Activated CD8-positive, alpha-beta memory T cell treated with anti-CD3 and anti-CD28 coated beads for 1 hour (primary cell): ENCODE measurements at places on chromosomes 4 and X.
A peak's percentile ranks its signal among the peaks of the same experiment; 100 is the strongest.

DNA sequence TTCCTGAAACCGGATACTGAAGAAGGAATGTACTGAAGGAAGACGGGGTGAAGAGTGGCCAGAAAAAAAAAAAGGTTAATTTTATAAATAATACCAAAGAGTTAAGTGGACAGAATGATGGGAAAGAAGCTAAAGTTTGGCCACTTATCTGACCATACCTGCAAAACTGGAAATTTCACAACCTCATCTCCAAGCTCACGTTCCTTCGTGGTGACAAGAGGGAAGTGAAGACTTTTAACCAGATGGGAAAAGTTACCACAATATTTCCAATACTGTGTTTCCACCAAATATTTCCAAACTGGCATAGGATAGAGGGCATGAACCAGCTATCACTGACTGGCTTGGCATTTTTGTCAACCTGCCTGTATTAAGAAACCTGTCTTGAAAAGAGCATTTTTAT, 56.4 kb downstream of the MAML3 start:
- DNase-seq = no peak

- no peak for DNase-seq
These were observed 14.2 kb upstream of the PJA1 start for GRCh38 chrX:69179380-69179911.

DNA sequence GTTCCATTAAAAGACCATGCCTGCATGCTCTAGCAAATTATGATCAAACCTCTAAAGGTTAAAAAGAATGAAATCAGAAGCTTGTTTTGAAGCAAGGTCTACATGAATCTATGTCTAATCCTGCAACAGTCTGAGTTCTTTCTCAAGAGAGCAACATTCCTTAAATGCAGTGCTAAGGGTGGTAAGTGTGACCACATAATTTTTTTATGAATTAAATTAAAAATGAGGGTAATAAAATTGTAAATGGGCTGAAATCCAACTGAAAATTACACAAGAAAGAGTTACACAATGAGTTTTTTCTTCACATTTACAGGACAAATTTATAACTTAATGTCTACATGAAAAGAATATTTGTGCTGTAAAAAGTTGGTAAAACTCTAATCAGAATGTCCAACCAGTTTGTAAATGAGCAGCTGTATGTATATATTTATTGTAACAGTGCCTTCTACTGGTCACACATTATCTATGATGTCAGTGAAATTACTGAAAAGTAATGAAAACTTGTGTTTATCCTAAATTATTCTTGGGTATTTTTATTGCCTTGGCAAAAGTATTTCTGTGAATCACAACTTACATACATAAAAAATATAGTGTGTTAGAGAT, 336.3 kb upstream of the PITX2 start:
- no peak for DNase-seq

- no peak for DNase-seq
These were observed 139.6 kb downstream of the DCLK2 start for GRCh38 chr4:150217808-150218207.

DNA sequence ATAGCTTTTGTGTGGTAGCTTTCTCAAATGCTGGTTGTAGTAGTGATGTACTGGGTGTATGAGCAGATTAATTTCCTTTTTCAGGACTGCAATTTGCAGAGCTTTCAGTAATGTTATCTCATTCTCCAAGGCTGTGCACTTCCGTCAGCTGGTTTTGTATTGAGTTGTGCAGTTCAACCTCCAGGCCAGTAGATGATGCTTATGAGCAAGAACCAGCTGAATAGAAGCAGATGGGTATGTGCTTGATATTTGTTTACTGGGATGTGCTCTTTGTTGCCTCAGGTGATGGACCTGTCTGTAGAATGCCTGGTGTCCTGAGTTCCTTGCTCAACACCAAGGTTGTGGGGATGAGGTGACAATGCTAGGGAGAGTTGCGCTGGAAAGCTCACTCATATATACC, 462.8 kb downstream of the PCDH18 start:
- DNase-seq = no peak

DNA sequence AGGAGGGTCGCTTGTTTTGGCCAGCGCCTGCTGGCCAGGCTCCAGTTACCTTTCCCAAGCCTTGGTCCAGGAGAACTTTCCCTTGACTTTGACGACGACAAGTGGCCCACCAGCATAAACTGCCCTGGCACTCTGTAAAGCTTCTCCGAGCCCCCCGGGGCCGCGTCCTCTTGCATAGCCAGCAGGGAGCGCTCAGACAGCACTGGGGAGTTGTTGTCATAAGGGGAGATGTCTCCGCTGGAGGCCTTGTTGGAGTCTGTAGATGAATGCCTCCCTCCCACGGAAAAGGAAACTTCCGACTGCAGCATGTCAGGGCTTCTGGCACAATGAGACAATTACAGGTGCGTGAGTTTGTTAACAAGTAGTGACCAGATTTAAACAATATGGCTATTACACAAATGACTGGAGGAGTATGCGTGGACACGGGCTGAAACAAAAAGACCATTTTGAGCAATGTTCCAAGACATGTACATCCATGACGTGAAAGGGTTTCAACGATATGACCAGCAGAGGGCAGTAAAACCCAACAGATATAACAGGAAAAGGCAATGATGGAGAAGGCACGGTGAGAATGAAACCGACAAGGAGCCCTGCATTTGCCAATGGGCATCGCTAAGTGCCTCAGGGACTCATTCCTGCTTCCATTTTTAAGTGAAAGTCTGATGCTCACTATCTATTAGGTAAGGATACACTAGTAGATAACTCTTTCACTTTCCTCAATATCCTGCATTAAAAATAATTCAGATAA, 33.0 kb downstream of the HCCS start:
- DNase-seq = no peak

DNA sequence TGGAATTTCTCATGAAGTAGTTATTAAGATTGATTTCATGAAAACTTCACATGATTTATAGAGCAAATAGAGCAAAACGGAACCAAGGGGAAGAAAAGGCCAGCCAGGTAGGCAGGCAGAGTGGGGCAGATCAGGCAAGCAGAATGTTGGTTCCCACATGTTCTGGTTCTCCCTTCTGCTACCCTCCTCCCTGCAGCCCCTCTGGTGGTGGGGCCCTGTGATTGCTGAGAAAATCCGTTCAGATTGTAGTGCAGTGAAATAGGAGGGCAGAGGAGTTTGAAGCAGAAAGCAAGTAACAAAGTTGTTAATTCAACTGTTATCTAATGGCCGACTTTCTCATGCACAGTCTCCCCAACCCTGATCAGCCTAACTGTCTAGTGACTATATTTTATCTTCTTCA, 185.3 kb downstream of the MID1IP1 start:
- DNase-seq = no peak

DNA sequence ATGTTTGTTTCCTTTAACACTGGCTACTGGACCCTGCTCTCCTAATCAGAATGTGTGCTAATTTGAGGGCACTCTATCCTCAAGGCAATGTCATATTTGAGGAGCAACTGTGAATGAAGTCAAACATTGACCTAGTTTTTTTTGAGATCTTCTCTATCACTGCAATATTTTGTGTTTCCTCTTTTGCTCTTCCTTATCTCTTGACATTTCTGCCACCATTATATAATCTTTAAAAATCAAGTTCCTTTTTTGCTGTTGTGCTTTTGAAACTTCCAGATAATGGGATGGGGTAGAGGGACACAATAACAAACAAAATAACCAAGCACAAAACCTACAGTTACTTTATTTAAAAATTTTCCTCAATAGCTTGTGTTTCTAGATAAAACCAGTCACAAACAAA, 7.4 kb upstream of the WDFY3 start:
- no peak for DNase-seq

GRCh38 chr4:163269869-163270268, 62.5 kb downstream of the NPY1R start:
- no peak for DNase-seq

DNA sequence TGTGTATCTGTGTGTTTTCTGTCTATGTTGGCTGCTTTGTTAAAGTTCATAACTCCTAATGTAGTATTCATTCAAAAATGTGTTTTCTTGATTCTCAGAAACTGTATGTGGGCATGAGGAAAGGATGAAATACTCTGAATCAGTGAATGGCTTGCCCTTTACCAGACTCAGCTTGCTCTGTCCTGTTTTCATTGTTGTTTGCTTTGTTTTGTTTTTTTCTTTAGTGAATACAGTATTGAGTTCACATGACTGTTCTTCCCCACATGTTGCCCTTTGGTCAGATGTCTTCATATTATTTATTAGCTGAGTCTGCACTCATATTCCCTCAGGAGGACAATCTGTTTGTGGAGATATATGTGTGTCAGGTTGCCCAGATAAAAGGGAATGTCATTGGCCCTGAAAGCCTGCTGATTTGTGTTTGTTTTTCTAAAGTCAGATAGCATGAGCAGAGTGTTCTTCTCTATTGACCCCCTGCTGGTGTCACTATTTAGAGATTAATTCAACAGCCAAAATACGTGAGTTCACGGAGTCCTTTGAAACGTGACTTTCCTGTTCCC, 1184.4 kb downstream of the RPA4 start:
- no peak for DNase-seq

DNA sequence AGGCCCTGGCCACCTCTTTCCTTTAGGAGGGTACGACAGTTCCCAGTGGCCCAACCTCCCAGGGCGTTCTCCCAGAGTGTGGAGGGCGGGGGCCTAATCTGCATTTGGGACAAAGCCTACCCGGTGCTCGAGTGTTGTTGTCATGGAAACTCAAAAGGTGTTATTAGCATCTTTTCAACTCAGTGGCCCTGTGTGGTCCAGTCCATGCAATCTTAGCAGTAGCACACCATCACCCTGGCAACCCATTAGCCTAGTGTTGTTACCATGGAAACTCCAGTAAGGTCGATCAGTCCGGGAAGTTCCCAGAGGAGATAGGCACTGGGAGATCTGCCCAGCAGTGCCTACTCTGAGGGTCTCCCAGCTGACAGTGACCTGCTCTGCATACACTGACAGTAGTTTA, 20.2 kb downstream of the APLN start:
- DNase-seq = no peak

GRCh38 chr4:23685471-23685870, 204.4 kb downstream of the PPARGC1A start:
- DNase-seq = no peak

DNA sequence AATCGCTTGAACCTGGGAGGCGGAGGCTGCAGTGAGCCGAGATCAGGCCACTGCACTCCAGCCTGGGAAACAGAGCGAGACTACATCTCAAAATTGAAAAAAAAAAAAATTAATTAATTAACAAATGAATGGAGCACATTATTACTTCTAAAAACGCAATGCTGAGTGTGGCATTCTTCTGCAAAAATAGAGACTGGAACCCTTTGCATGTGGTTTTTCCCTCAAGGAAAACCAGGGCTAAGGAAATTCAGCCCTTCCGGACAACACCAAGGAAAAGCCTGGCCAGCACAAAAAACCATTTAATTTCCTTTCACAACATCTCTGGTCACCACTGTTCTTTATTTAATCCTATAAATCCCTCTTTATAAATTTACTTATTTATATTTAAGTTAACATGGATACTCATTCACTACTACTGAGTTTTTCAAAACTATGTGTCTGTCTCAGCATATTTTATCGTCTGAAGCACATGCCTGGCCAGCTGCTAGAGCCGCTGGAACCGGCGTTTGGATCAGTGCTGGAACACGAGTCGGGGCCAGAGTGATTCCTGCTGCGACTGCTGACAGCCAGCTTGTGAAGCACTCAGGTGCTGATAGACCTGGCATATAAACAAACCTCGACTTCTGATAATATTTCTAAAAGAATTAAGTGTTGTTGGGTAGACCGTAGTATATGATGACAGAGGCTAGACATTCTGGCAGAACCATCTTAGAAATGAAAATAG, 84.5 kb upstream of the WWC2 start:
- DNase-seq = no peak

DNA sequence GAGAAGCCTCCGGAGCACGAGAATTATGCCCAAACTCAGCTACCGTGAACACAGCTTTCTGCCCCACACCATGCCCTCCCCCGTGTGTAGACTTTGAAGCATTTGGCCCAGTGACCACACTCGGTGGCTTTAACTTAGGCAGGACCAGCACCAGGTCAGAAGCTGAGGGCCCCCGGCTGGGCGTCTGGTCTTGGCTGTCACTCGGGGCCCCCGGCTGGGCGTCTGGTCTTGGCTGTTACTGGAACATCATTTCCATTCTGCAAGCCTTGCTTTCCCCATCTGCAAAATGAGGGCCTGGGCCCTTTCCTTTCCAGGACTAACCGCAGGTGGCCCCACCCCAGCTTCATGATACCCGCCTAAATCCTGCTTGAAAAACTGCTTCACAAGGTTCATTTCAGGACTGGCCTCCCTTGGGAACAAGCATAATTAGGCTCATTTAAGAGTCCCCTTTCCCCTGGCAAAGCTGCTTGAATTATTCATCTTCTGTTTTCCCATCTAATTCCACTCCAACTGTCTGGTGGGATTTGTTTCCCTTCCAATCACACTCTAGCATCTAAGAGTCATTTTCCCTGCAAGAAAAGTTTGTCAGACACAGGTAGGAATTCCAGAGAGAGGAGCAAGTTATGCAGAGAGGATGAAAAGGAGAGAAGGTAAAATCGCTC, 82.5 kb downstream of the WFS1 start:
- DNase-seq = no peak

- DNase-seq = no peak
These were observed 53.5 kb downstream of the SPANXA2 start for GRCh38 chrX:141642979-141643378.

DNA sequence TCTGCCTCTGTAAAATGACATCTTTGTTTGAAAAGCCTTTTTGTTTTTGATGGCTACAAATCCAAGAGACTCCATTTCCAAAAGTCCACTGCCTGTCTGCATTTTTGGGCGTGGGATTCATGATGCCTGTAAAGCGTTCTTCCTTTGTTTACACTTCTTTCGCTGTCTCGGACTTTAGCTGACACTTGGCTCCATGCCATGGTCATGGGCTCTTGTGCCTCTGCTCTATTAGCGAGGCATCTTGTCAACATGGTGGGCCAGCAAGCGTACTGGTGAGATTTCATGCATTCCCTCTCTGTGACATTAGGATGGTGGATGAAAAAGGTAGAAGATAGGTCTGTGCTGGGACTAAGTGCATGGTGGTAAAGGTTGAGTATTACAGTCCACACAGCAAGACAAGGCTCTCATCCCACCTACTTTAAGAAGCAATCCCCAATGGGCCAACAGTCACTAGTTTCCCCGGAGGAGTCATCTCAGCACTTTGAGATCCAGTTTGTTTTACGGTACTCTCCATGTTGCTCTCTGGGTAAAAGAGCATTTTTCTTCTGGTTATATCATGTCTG, 298.2 kb upstream of the KLF3 start:
- no peak for DNase-seq

GRCh38 chr4:111632641-111633151, 512.6 kb upstream of the FAM241A start:
- DNase-seq = no peak

GRCh38 chr4:73816814-73817213, 19.7 kb upstream of the CXCL6 start:
- DNase-seq = no peak

DNA sequence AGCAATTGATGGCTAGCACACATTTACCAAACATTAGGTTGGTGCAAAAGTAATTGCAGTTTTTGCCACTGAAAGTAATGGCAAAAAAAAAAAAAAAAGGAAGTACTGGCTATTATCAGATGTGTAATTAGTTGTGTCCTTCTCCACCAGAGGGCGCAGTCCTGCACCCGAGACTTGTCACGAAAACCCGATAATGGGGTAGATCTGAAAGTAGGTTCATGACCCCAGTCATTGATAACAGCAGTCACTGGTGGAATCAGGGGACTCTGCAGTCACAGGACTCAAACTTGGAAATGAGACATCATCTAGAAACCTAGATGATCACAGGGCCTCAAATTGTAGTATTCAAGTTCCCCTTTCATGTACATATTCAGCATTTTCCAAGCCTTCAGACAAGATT, 13.1 kb upstream of the ACOT9 start:
- DNase-seq = peak; percentile 33

GRCh38 chrX:8815460-8816065, 14.4 kb upstream of the FAM9A start:
- DNase-seq = no peak

- no peak for DNase-seq
These were observed 42.5 kb downstream of the LAMP2 start for GRCh38 chrX:120426599-120426998.
